Right lung (tissue), 10 donors: ENCODE measurements at places on chromosomes 5 and 9. TPM values are rescaled to one million over a fixed set of nuclear protein-coding genes. Genes with fewer than 3 reads are reported as not detected.

PCDHB15 gene
- 10.2 TPM for polyA plus RNA-seq

UQCRQ gene
- 164 TPM for polyA plus RNA-seq

RORB gene
- 0.21 TPM for polyA plus RNA-seq

OLFM1 gene
- 8.4 TPM for polyA plus RNA-seq

GRCh38 chr9:86281593-86282076, 703 bp downstream of the ISCA1 start:
- DNase-seq, result no peak

DNA sequence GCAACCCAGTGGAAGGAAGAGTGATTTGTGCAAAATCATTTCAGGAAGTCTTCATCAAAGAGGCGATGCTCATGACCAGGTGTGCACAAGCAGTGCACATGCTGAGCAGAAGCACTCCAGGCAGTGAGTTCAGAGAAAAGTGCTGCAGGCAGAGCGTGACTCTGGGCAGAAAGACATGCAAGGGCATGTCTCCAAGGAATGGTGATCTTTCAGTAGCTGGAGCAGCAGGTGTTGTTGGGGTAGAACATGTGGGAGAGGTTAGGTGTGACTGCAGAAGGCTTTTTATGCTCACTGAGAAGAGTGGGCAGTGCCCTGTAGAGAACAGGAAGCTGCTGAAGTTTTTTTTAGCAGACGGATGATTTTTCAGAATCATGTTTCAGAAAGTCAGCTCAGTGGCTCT, 545.4 kb upstream of the TLE4 start:
- no peak for DNase-seq

- DNase-seq, result no peak
Observed at GRCh38 chr9:15999422-16000339, 446.8 kb downstream of the CCDC171 start.

GRCh38 chr9:109717342-109717741, 62.7 kb upstream of the PALM2AKAP2 start:
- DNase-seq, result no peak

GRCh38 chr5:140245341-140245740, 57.6 kb downstream of the PFDN1 start:
- no peak for DNase-seq

DNA sequence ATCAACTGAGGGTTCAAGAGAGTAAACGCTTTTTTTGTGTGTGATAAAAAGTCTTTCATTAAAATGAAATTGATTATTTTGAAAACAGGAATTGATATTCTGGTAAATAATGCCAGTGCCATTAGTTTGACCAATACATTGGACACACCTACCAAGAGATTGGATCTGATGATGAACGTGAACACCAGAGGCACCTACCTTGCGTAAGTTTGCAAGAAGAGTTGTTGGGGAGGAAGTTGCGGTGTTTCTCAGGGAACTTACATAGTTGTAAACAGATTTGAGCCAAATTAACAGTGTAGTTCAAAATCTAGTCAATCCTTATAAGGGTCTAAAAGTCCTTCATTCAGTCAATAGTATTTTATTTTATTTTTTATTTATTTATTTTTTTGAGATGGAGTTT, 28.9 kb downstream of the HSDL2 start:
- no peak for DNase-seq

DNA sequence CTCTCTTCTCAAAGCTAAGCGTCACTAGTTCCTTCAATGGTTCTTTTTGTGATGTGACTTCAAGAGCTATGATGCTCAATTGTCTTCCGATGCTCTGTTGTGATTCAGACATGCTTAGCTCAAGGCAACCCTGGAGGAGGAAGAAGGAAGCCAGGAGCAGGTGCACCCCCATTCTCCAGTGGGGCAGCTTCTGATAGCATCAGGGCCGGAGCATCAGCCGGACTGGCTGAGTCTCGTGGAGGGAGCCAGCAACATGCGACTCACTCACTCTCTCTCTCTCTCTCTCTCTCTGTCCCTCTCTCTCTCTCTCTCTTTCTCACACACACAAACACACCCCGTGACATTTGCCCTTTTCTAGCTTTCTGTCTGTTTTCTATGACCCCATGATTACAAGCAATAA, 140.2 kb downstream of the HSD17B3 start:
- no peak for DNase-seq

- no peak for DNase-seq
Observed at GRCh38 chr5:122064992-122065391, 13.1 kb downstream of the LOX start.

GRCh38 chr5:887947-888637, 4.5 kb downstream of the BRD9 start:
- no peak for DNase-seq

DNA sequence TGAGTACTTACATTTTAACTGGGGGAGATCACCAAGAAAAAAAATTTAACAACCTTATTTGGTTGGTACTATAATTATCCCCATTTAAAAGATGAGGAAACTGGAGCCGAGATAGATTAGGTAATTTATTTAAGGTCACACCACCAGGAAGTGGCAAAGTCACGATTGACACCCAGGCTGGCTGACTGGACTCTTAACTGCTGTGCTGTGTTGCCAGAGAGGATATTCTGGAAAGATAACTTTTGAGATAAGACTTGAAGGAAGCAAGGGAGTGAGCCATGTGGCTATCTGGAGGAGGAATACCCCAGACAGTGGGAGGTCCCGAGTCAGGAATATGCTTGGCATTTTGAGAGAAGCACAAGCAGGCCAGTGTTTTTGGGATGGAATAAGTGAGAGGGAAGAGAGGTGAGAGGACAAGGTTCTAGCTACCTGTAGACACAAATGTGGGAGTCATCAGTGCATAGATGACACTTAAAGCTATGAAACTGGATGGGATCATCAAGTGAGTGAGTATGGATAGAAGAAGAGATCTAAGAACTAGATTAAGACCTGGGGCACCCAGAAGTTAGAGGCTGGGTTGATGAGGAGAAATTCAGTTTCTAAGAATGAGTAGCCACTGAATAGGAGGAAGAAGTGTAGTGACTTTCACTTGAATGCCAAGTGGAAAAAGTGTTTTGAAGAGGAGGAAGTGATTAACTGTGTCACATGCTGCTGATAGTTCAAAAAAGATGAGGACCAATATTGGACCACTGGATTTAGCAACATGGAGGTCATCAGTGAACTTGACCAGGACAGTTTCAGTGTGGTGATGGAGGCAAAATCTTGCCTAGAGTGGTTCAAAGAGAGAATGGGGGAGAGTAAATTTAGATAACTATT, 25.6 kb downstream of the PDE8B start:
- no peak for DNase-seq
